ENCODE measurements at places on chromosomes 12 and 14.

DNA sequence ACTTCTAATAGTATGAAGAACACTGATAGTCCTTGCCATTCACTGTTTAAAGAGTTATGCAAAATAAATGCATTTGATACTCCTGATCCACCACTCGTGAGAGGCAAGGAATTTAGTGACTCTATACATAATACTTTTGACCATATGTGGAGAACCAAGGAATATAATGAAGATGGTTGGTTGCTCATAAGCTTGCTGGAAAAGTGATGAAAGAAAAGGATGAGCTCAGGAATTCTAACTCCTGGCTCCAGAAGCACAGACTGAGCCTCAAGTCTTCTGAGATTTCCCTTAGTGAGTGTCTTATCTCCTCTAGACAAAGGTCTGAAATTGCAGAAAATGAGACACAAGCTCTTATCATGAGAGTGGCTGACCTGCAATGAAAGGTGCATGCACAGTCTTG lies 57.1 kb upstream of the KRAS start:
- DNase-seq, result no peak

GRCh38 chr14:44657203-44657602 lies 150.1 kb upstream of the FSCB start:
- DNase-seq, result no peak

DNA sequence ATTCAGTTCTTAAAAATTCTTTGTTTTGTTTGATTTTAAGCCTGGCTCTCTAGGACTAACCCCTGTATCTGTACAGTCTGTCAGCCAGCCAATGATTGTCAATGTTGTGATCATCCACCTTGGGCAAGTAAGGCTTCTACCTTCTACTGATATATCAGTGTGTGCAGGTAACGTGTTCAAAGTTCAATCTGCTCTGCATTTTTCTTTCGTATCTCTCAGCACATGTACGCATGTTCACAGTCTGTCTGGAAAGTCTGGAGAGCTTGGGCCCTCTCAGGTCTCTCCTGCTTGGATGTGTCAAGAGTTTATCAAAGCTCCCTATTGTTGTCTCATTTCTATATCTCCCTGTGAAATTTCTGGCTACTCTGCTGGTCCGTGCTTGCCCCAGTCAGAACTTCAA lies 138.6 kb upstream of the VRK1 start:
- no peak for DNase-seq

DNA sequence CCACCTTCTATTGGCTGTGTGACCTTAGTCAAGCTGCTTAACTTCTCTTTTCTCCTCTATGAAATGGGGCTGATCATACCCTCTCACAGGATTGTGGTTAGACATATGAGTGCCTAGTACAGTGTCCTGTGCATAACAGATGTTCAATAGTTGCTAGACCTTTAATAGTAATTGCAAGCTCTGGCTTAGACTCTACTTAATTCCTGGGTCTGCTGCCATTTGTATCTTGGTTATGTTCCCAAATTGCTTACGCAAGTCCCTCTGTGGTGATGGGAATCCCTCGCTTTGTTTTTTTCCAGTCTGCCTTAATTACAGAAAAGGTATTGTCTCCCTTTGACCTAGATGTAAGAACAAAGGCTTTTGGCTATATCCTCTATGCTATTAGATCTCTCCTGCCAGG lies 15.1 kb downstream of the SUDS3 start:
- DNase-seq, result no peak

DNA sequence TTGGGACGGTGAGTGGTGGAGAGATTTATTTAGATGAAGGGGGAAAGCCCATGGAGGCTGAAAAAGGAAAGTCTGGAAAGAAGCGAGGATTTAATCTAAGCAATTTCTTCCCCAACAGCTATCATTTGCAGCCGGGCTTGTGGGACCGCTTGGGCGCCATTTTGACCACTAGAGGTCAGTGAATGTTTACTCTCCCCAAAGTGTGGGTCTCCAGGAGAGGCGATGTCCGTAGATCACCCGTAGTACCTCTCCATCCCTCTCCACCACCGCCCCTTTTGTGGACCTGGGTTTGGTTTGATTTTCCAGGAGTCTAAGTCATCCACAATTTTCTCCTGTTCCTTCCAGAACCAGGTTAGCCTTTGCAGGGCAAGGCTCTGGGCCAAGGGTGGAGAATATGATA lies 91.2 kb upstream of the PARP11 start:
- DNase-seq, result no peak

GRCh38 chr12:43052441-43052840 lies 462.9 kb upstream of the PRICKLE1 start:
- no peak for DNase-seq

DNA sequence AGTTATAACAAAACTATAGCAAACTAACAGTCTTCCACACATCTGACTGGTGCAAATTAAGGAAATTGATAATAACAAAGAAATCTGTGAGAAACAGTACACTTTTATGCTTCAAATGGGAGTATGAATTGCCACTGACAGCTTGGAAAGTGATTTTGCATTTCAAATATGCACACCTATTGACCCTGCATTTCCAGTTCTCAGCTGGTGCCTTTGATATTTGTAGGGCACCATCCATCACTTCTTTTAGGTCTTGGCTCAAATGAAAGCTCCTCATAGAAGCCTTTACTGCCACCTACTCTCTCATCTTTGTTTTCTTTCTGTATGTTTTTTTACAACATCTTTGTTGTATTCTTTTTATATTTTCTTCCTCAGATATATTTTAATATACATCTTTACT lies 125.1 kb downstream of the ST8SIA1 start:
- DNase-seq, result no peak

GRCh38 chr14:74400919-74401503 lies 25.0 kb downstream of the SYNDIG1L start:
- DNase-seq, result no peak

DNA sequence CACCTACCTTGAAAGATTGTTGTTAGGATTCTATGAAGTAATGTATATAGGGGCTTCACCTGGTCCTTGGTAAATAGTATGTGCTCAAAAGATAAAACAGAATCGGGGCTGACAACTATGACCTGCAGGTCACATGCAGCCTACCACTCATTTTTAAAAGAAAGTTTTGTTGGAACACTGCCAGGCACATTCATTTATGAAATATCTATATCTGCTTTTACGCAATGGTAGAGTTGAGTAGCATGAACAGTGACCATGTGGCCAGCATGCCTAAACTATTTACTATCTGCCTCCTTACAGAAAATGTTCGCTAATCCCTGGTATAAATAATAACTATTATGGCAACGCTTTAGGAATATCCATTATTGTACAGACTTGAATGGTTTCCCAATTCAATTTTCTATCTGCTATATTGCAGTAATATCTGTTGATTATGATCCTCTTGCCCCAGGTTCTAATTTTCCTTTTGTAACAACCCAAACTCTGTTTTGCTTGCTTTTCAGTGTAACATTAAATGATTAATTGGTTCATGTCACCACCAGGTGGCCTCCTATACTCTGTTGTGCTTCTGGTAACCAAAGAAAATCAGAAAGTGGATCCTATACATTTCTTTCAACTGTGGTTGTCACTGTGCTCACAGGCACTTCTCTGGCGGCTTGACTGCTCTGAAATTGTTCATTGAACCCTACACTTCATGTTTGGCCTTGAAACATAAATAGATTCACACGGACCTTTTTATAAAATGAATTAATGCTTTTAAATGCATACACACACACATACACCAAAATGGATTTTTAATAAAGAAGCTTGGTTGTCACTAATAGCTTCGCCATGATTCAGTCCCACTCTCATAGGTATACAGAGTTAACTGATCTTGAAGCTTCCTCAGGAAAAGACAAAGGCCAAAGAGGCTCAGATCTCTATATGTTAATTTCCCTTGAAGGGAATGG lies 227.7 kb upstream of the NPAS3 start:
- no peak for DNase-seq

GRCh38 chr14:53608369-53608768 lies 348.3 kb downstream of the BMP4 start:
- DNase-seq, result no peak

DNA sequence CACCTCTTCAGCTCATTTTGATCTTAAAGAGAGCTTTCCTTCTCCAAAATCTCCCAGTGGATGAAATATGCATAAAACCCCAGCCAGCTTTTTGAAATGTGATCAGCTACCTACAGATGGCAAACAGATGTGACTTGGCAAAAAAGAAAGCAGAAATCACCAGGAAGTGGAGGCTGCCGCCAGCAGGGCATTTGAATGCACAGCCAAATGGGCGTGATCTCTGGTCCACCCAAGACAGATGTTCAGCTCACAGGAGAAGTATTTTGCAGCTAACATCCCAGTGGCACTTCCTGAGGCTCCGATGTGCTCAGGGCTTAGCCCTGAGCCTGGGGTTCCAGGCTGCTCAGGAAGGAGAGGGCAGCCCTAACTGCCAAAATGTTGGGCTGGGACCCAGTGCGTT lies 78.3 kb downstream of the LGMN start:
- DNase-seq, result no peak

DNA sequence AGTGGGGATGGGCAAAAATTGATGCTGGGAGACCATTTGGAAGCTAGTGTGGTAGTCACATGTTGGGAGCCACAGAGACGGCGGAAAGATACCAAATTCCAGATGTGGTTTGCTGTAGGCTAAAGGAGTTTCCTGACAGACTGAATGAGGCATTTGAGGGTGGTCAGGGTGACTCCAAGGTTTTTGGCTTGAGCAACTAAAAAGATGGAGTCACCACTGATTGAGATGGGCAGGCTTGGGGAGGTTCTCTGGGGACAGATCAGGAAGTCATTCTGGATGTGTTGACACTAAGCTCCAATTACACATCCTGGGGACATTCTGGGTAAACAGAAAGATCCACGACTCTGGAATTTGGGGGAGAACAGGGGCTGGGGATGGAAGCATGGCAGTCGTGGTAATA lies 15.5 kb upstream of the SERPINA9 start:
- no peak for DNase-seq

DNA sequence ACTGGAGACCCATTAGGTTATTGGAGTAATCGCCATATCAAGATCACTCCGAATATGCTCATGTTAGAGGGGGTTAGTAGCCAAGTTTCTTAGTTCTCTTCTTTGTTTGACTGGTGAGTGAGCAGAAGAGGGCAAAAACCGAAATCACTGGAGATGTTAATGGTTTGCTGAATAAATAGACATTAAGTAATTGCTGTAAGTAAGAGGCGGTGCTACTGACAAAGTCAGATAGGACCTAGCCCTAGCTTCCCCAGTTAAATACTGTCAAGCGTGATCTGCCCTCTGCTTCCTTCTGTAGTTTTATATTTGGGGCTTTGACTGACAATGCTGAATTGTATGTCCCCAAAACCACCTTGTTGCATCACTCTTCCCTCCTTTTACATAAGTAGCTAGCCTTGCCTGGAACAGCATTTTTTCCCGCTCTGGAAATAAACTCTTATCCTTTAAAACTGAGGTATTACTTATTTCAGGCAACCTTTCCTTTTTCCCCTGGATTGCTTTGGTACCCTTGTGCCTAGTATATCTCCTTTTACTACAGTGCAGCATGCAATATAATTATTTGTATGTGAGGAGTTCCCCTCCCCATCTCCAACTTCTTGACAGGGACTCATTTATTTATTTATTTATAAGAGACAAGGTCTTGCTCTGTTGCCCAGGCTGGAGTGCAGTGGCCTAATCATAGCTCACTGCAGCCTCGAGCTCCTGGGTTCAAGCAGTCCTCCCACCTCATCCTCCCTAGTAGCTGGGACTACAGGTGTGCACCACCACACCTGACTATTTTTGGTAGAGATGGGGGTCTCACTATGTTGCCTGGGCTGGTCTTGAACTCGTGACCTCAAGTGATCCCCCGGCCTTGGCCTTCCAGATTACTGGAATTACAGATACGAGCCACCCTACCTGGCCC lies 1.4 kb downstream of the SNRPF start:
- no peak for DNase-seq

GRCh38 chr12:107397890-107398500 lies 287.6 kb upstream of the PWP1 start:
- DNase-seq, result no peak

- no peak for DNase-seq
Measured at GRCh38 chr12:54383041-54383609, 1.4 kb downstream of the ZNF385A start.

DNA sequence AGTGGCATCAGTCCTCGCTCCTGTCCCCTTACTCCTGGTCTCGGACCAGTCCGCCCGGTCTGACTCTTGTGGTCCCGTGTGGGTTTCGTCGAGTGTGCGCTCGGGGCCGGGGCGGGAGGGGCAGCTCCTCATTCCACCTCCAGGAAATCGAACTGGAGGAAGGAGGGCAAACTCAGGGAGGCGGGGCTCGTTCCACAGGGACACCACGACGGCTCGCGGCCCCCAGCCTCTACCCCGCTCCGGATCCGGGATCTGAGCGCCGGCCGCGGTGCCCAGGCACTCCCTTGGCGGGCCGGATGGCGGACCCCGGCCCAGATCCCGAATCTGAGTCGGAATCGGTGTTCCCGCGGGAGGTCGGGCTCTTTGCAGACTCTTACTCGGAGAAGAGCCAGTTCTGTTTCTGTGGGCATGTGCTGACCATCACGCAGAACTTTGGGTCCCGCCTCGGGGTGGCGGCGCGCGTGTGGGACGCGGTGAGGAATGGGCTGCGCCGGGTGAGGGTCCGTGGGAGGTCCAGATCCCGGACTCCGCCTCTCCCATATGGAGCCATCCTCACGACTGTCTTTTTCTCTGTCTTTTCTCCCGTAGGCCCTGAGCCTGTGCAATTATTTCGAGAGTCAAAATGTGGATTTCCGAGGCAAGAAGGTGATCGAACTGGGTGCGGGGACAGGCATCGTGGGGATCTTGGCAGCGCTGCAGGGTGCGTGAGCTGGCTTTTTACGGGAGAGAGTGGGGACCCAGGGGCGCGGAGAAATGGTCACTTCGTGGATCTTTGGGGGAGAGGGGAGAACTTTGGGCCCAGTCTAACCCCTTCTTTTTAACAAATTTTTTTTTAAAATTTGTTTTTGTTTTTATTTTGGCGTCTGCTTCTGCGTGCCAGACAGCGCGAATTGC lies at the start of gene EEF1AKMT3:
EEF1AKMT3 (plus strand) TSS at position 186 of the 894 bp plus-strand sequence; CDS start at position 297, 111 bp downstream.
- no peak for DNase-seq

GRCh38 chr12:95740751-95741150 lies 49.8 kb downstream of the NTN4 start:
- no peak for DNase-seq

DNA sequence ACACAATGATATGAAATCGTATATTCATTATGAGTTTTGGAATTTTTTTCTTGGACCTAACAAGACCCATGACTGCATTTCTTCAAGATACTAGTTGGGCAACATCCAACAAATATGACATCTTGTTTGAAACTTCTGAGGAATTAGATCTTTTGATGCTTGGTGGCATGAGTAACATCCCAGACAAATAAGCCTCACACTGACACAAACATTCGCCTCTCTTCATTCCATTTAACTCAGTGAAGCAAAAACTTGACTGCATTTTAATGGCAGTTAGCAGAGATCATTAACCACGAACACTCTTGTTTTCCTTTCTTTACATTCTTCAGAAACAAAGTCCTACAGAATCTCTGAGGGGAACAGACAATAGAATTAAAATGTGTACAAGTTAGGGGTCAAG lies 758.3 kb downstream of the C12orf50 start:
- DNase-seq, result no peak

DNA sequence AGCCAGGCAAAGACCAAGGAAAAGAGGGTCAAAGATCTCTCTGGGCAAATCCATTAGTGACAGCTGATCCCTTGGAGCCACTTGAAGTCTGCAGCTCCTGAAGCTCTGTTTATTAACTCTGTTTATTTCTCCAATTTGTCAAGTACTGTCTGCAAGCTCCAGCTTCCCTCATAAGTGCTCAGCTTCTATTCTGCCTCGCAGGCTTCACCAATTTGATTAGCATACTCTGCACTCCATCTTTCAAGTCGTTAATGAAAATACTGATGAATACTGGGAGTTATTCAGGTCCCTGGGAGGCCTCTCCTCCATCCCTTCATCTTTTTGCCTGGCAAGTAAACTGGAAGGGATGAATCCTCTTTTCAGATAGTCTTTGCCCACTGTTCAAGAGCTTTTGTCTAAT lies 54.3 kb downstream of the TTC9 start:
- no peak for DNase-seq

Data from stimulated activated CD4-positive, alpha-beta T cell treated with anti-CD3 and anti-CD28 coated beads, Interleukin-1b, Interleukin-23, amount 100 ng/mL, for 24 hours (primary cell).